ENCODE measurements at places on chromosomes 11 and 22.

DNA sequence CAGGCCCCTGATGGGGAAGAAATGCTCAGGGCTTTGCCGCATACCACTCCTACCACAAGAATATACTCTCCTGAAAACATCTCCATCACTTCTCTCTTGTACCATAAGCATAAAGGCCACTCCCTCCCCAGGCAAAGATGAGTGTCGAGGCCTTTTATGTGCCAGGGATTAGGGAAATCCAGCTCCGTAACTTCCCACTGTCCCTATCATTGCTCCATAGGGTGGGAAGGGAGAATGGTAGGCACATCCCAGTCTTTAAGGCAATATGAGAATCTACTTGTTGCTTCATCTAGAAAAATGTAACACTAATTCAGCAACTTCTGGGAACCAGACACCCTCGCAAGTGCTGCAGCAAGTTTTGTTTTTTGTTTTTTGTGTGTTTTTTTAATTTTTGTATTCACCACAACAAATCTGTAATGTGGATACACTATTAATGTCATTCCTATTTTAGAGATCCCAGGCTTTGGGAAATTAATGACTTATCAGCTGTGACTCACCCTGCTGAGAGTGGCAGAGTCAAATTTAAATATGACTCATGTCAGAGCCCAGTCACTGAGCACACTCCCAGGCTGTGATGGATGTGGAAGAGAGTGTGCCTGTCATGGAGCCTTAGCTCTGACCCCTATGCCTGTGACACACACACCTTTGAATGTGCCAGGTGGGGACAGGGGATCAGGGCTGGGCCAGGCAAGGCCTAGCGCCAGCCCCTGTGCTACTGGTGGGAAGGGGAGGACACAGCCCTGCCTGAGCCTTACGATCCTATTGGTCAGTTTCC lies 23.4 kb downstream of the PANX1 start:
- DNase-seq: peak; percentile 88

- DNase-seq: peak; percentile 29
Observed at GRCh38 chr22:28002863-28003565, 84.0 kb upstream of the PITPNB start.

DNA sequence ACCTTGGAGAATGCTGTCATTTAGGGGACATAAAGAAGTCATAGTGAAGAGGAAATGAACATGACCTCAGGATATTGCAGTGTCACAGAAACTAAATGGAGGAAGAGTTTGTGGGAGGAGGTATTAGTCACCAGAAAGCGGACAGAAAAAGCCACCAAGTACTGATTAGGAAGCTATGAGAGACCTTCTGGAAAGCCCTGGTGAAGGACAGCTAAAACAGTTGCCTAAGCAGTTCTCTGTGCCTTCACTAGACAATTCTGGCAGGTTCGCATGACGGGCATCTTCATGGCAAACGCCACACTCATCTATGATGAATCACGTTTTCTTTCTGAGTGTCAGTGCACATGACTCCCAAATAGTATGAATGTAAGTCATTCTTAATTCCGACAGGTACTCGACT lies 325.8 kb downstream of the C11orf87 start:
- DNase-seq: no peak

- DNase-seq: peak; percentile 74
Observed at GRCh38 chr11:94800414-94800813, 32.3 kb downstream of the AMOTL1 start.

GRCh38 chr11:102386136-102386734 lies 39.2 kb downstream of the BIRC2 start:
- DNase-seq: no peak

Data from AG20443 (cell line).